Activated naive CD8-positive, alpha-beta T cell treated with anti-CD3 and anti-CD28 coated beads, Interleukin-2, amount 50 U/mL, for 16 hours (primary cell): ENCODE measurements at places on chromosomes 5 and 9.

- no peak for DNase-seq
Observed at GRCh38 chr5:144108131-144108530, 62.3 kb downstream of the YIPF5 start.

GRCh38 chr5:72377910-72378638, 57.9 kb downstream of the PTCD2 start:
- no peak for DNase-seq

GRCh38 chr5:60701321-60701968, 1.5 kb upstream of the DEPDC1B start:
- DNase-seq, result no peak

GRCh38 chr9:14741369-14741768, 18.8 kb upstream of the CER1 start:
- no peak for DNase-seq

- no peak for DNase-seq
Observed at GRCh38 chr5:15254607-15255006, 245.4 kb upstream of the FBXL7 start.

GRCh38 chr5:144206141-144206540, 35.5 kb downstream of the KCTD16 start:
- no peak for DNase-seq

- DNase-seq, result no peak
Observed at GRCh38 chr5:79581535-79581934, 30.7 kb upstream of the TENT2 start.

GRCh38 chr5:147560718-147561331, 51.0 kb upstream of the DPYSL3 start:
- DNase-seq, result no peak

GRCh38 chr9:14992081-14992480, 81.9 kb upstream of the FREM1 start:
- DNase-seq, result no peak

- DNase-seq, result no peak
Observed at GRCh38 chr9:107100591-107100990, 182.5 kb upstream of the RAD23B start.

GRCh38 chr9:1171546-1171945, 121.4 kb downstream of the DMRT2 start:
- no peak for DNase-seq

GRCh38 chr9:98533132-98533531, 175.6 kb downstream of the GABBR2 start:
- no peak for DNase-seq

DNA sequence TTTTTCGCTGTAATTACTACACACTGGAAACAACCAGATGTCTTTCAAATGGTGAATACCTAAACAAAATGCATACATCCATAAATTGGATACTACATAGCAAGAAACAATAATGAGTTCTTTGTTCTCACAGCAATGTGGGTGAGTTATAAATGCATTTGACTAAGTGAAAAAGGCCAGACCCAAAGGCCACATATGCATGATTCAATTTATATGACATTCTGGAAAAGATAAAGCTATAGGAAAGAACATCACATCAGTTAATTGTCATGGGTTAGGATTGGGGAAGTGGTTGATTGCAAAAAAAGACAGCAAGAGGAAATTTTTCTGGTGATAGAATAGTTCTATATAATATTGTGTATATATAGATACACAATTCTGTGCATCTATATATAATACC, 198.9 kb downstream of the CYLC2 start:
- DNase-seq, result no peak

DNA sequence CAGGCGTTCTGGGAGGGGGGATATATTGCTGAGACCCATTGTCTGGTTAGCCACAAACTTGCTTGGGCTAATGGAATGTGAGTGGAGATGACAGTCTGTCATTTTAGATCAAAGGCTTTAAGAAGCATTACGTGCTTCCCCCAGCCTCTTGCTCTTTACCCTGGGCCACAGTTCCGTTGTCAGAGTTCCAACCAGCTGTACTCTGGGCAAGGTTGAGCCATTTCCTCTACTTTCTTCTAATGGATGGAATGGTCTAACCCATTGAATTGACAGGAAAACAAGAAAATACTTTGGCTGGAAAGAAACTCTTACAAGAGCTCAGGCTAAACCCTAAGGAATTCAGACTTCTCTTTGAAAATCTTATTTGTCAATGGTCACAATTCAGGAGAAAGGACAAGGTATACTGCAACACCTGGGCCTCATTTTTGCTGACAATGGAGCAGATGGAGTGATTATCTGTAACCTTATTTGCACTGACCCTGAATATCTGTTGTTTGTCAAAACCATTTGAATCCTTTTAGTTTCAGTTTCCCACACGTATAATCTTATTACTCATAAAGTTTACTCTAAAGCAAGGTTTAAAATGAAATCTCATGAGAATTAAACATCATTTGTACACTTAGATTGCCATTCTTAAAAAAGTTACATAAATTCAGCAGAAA, 231.4 kb downstream of the PDE4D start:
- no peak for DNase-seq

DNA sequence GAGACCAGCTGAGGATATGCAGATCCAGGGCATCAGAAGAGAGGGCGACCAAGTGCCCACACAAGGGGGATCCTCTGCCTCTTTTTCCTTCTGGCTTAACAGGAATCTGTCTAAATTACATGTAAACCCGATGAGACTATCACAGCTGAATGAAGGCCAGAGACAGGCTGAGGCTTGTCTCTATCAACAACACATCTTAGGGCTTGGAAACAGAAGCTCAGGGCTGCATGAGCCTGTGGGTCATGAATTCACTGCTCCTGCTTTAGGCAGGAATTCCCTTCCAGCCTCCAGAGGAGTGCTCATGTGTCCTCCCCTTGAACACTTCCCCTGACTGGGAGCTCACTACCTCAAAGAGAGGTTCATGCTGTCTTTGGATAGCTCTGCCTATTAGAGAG, 106.1 kb upstream of the PHYKPL start:
- no peak for DNase-seq

- no peak for DNase-seq
Observed at GRCh38 chr9:13597427-13597826, 317.9 kb upstream of the MPDZ start.

GRCh38 chr9:109421026-109421970, 76.8 kb downstream of the PTPN3 start:
- no peak for DNase-seq

- DNase-seq, result no peak
Observed at GRCh38 chr5:66307647-66308241, 163.6 kb downstream of the SREK1 start.

- DNase-seq, result no peak
Observed at GRCh38 chr9:89873801-89874200, 269.0 kb downstream of the GADD45G start.

GRCh38 chr9:70832492-70832891, 288.9 kb downstream of the TRPM3 start:
- DNase-seq, result no peak

DNA sequence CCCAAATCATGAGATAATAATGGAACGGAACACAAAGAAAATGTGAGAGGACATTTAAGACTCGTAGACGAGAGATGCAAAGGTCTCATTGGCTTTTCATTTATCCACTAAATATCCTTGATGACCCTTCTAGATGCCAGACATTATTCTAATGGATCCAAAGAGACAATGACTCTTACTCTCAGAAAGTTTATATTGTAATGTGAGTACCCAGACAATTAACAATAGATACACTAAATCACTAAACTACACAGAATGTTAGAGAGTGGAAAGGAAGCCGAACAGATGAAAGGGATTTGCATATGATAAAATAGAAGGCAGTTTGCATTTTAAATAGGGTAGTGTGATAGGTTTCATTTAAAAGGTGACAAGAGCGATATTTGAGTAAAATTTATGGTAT, 973.3 kb downstream of the TAF11L14 start:
- no peak for DNase-seq

GRCh38 chr9:34638138-34638445, 505 bp upstream of the SIGMAR1 start:
- no peak for DNase-seq

- no peak for DNase-seq
Observed at GRCh38 chr9:31587146-31587545, 797.3 kb upstream of the ACO1 start.

DNA sequence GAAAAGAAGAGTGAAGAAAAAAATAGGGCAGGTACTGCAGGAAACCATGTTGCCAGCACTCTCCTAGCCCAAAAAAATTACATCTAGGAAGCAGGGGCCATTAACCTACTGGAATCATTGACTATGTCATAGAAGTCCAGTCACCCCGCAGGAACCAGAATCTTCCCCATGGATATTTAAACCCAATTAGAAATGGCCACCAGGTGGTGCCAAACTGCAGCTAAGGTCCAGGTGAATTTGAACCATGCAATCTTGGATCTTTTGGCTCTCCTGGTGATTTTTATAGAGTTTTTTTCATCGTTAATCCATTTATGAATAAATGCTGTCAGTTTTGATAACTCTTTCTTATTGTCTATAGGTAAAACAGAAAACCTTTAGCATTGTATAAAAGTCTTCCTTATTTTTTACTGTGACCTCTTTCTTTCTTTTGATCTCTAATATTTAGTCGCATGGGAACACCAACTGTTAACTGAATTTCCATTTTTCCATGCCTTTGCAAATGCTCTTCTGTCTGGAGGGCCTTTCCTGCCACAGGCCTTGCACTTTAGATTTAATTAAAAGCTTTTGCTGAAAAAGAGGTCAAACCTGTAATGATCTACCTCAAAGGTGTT, 147.5 kb upstream of the FGF10 start:
- no peak for DNase-seq
